ENCODE measurements at places on chromosomes 4 and X.

- no peak for DNase-seq
Observed at GRCh38 chr4:41442810-41443209, 95.1 kb upstream of the LIMCH1 start.

- no peak for DNase-seq
Observed at GRCh38 chrX:130174937-130175336, 3.2 kb downstream of the RAB33A start.

- no peak for DNase-seq
Observed at GRCh38 chr4:153156263-153156662, 48.0 kb upstream of the TRIM2 start.

- no peak for DNase-seq
Observed at GRCh38 chrX:132017431-132018185, 5.5 kb upstream of the STK26 start.

GRCh38 chr4:160038615-160039014 lies 935.7 kb downstream of the RAPGEF2 start:
- no peak for DNase-seq

GRCh38 chrX:15914486-15914885 lies 59.9 kb upstream of the AP1S2 start:
- no peak for DNase-seq

DNA sequence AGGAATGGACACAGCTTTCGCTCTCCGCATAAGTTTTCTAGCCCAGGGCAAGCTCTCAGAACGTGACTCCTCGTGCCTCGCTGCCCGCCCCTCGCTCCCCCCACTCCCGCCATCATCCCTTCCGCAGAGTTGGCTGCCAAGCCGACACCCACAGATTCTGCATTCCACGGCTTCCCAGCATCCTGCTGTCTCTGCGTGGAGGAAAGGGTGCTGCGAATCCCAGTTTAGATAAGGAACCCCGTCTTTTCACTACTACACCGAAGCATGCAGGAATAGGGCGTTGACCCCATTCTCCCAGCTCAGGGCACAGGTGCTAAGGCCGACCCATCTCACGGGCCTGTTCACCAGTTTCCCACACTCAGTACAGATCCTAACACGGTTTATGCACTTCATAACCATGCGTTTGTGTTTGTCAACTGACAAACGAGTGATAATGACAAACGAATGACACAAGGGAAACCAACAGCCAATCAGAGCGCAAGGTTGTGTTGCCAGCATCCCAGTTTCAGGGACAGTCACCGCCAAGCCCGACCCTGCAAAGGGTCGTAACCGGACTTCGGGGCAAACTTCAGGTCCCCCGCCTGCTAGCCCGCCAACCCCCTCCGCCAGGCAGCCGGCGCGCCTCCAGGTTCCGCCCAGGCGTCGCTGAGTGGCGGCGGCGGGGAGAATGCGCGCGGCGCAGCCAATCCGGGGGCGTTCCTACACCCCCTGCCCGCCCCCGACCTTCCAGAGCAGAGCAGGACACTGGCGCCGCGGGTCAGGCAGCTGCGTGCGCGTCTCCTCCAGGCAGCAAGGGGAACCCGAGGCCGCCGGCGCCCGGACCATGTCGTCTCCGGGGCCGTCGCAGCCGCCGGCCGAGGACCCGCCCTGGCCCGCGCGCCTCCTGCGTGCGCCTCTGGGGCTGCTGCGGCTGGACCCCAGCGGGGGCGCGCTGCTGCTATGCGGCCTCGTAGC lies at the start of gene CYP2U1:
TSS of gene CYP2U1 (plus strand) at position 729 of the 954 bp plus-strand sequence. CDS start at position 824, 95 bp downstream.
- DNase-seq, result no peak

DNA sequence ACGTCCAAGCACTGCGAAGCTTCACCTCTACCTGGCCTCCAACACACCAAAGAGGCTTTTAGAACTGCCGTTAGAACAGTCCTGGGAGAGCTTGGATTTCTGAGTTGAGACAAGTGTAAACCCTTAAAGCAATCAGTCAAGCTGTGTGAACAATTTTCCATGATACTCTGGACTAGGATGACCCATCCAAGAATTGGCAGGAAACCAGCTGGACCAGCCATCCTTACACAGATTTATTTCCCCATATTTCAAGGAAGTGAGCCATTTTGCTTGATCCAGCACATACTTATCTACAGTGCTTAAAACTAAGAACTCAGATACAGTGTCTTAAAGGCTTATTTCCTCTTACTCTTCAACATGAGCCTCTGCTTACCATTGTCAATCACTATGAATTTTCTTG lies 340.7 kb upstream of the HS3ST1 start:
- no peak for DNase-seq

- DNase-seq, result no peak
Observed at GRCh38 chrX:43618366-43619205, 37.5 kb upstream of the MAOA start.

- no peak for DNase-seq
Observed at GRCh38 chr4:99029852-99030251, 34.3 kb downstream of the METAP1 start.

DNA sequence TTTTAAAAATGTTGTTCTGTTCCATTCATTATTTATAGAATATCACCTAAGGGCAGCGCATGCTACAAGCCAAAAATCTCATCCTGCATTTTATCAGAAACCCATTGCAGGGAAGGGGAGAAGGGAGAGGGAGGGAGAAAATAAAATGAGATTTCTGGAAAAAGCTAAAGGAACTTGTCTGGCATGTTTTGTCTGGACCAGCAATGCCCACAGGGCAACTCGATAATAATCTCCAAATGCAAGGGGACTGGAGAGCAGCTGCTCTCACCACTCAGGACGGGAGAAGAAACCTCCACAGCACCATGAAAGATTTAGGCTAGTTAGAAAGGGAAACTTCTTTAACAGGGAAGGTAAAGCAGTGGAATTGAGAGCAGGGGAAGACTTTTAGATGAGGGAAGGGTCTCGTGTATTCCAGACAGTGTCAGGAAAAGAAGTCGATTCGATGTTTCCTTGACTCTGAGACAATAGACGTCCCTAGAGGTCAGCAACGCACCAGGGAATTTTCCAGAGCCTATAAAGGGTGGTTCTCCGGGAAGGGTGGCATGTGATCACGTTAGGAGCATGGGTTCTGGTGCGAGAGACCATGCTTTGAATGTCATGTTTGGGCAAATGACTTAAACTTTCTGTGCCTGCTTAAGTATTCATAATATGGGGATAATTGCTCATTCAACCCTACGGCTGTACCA lies 132.2 kb upstream of the NDP start:
- no peak for DNase-seq

DNA sequence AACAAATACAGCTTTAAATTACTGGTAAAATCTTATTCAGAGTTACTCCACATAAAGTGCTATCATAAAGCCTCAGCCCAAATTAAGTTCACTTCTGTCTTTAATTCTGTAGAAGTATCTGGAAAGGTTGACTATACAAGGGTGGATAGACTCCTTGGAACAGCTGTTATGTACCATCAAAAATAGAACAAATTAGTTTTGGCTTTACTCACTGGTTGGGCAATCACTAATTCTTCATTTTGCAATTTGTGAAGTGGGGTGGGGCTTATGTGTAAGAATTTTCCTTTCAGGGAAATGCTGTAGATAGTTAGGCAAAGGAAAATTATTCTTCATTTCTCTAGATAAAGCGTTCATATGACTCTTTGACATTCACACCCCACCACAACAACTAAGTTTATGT lies 7.8 kb downstream of the DIAPH2 start:
- DNase-seq, result no peak

GRCh38 chr4:100936661-100937375 lies 410.5 kb downstream of the PPP3CA start:
- no peak for DNase-seq

GRCh38 chr4:139275281-139275735 lies 4.7 kb downstream of the MGARP start:
- DNase-seq, result no peak

DNA sequence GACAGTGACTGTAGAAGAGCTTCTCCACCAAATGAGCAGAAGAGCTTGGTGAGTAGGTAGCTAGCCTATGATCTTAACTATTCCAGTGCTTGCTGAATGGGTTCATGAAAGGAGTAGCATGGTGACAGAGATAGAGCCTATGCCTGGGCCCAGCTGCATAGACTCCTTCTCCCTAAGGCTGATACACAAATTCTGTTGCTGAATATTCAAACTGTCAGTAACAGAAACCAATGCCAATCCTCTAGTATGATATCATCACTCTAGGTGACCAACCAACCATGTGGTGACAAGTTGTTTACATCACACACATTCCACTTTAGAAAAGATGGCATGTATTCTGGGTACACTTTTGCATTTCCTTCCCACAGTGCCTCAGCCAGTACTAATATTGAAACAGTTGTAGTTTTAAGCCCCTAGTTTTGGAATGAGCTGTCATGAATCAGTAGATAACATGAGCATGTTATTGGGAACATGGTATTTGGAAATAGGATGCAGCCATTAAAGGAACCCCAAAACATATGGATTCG lies 103.4 kb upstream of the GRXCR1 start:
- no peak for DNase-seq

- DNase-seq, result no peak
Observed at GRCh38 chr4:162104459-162105124, 59.2 kb downstream of the FSTL5 start.

GRCh38 chr4:88919056-88919455 lies 137.9 kb downstream of the FAM13A start:
- no peak for DNase-seq

DNA sequence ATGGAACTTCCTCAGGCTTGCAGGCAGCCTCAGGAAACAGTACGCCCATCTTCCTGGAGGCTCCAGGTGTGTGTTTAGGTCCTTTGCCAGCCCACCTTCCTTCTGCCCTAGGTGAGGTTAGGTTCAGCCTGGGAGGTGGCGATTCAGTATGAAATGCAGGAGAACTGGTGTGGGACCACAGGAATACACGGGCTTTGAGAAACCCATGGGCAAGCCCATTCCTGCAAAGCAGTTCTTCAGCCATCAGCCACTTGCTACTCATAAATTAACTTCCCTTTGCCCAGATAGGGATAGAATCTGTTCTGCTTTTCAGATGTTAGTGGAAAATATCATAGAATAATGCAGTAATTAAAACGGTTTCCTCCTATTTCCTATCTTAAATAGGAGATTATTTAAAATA lies 32.2 kb downstream of the TBC1D14 start:
- DNase-seq, result no peak

GRCh38 chrX:151458824-151459223 lies 61.8 kb downstream of the VMA21 start:
- no peak for DNase-seq

GRCh38 chr4:7876201-7876875 lies 63.3 kb downstream of the AFAP1 start:
- no peak for DNase-seq

GRCh38 chr4:146507632-146508031 lies 14.1 kb downstream of the SLC10A7 start:
- no peak for DNase-seq

DNA sequence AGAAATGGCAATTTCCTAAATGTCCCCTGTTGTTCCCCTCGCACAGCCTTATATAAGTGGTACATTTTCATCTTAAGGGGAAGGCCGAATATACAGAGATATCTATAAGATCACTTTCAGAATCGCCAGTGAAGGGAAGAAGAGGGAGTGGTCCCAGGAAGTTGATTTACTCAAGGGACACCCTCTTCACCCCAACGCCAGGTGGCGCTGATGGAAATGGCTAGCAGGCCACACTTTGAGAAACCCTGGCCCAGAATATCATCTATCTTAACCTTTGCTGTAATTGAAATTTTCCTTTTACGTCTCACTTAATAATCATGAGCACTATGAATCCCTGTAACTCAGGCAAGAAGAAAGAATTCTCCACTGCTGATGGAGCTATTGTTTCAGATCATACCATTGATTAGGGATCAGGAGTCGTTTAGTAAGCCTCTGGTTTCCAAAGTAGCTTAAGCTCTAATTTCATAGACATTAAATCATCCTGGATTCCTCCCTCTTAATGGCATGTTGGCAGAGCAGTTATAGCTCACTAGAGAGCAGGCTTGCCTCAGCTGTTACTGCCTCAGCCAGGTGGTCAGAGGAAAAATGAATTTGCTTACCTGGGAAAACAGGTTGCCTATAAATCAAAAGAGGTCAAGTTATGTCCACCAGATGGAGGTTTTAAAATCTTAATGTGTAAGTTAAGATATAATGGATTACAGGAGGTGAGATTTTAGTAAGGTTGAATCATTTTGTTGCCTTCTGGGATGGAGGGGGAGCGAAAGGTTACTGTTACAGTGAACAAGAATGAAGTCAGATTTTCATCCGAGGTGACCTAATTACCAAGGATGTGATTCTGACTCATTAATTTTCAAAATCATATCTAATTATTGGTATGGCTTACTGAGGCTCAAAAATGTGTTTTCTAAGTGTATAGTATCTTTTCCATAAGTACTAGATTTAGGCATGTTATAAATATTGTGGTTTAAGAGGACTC lies 941.2 kb upstream of the TENM3 start:
- no peak for DNase-seq

- DNase-seq, result no peak
Observed at GRCh38 chr4:175884048-175884447, 72.0 kb upstream of the GPM6A start.

DNA sequence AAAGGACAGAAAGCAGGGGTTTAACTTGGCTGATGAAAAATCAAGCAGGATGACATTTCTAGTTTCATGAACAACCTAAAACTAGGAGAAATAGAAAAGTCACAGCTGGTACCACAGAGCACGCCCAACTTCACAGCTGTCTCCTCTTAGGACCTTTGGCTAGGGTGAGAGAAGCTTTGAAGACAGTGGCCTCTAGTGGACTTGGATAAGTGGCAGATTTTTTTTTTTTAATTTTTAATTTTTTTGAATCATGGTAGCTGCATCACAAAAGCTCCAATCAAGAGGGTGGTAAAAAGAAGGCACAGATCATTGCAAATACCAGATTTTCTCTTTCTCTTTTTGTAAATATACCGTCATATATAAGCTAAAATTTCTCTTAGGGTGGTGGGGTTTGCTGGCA lies 20.2 kb upstream of the MAP3K15 start:
- DNase-seq, result no peak

DNA sequence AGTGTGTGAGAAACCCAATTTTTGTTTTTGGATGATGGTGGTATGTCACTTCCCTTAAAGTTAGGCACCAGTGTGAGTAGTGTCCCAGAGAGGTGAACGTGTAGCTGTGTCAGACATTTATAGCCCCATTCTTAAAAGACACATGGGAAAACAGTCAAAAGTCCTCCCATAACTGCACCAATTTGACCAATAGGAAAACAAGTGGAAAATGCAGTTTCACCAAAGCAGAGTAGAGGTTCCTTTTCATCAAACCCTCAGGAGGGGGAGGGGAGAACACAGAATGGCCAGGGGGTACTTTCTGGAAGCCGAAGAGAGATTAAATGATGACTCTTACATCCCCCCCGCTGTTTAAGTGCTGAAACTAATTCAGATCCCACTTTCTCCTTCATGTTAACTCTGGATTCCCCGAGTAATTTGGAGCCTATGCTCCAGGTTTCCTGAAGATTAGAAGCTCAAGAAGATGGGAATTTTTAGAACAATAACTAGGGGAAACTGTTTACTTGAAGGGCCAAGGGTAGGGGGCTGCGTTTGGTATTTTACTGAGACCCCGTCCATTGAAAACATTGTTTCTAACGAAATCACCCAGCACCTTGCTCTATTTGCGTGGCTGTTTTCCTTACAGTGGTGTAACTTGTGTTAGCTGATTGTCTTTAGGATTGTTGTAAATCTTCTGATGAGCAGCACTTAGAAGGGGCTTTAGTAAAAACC lies 2.1 kb upstream of the LEF1 start:
- no peak for DNase-seq

Measured in cortex of kidney (tissue), 1 donor.